ENCODE measurements at places on chromosomes 7 and 10.

DNA sequence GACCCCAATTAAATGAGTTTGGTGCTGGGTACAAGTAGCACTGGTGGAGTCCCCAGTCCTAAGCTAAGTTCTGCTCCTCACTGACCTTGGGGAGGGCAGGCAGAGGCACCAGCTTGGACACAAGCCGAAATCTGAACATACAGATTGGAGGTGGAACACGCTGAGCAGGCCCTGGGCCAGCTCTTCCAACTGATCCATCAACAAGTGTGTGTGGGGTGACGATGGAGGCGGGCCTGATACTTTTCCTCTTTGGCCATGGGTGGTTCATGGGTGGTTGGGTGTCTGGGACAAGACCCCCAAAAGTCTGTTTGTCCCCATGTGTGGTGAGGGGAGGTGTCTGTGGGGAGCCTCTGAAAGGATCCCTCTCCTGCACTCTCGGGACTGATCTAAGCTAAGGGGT, 1.9 kb downstream of the ADCYAP1R1 start:
- no peak for ATAC-seq

- no peak for ATAC-seq
Measured at GRCh38 chr10:31152421-31153135, 120.9 kb upstream of the ZNF438 start.

- ATAC-seq, result no peak
Measured at GRCh38 chr7:139488810-139489209, 5.3 kb upstream of the KLRG2 start.

DNA sequence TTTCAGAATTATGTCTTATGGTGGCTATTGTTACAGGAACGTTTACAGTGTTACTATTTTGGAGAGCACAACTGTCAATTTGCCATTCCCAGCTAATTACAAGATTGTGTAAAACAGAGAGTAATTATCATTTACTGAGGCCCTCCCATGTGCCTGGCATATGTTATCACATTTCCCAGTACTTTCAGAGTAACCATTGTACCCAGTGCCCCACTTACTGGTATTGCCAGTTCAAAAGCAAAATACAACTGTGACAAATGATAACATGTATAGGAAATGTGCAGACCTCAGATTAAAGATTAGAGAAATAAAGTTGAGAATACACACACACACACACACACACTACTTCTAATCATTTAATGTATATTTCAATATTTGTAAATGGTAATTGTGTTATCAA, 572.5 kb downstream of the POM121L12 start:
- no peak for ATAC-seq

- peak; percentile 50 for ATAC-seq
Measured at GRCh38 chr10:22690158-22690557, 24.2 kb downstream of the PIP4K2A start.

GRCh38 chr10:33073641-33074415, 115.8 kb upstream of the ITGB1 start:
- ATAC-seq, result no peak
